ENCODE measurements at places on chromosomes 16 and 17. TPM values are rescaled to one million over a fixed set of nuclear protein-coding genes. Genes with fewer than 3 reads are reported as not detected.

- DNase-seq, result no peak
These were observed 767.6 kb upstream of the EEF2KMT start for GRCh38 chr16:5865236-5865635.

- DNase-seq, result no peak
These were observed 7.1 kb upstream of the RHBDL3 start for GRCh38 chr17:32258383-32259140.

DNA sequence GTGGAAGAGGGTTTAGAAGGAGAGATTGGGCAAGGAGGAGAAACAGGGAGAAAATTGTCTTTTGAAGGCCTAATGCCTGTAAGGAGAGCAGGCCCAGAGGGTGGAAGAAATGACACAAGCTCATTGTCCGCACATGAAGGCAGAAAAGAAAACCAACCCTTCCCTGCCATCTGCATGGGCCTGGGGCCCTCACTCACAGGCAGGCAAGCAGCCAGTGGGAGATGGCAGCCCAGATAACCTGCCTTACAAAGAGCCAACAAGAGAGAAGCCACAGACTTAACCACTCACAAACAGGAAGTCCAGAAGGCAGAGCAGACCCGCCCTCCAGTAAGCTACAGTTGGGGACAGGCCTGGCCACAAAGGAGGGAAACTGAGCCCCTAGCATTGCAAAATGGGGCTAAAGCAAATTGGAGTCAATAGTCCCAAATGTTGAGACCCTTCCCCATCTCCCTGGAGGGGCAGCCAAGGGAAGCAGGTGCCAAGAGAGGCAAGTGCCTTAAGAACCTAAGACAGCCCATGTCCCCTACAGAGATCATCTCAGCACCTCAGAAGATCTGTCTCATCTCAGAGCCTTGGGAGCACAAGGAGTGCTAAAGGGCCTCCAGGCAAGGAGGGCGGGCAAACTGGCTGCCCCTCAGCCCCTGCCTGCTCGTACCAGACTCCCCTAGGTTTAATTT is 7.3 kb upstream of the TSPOAP1 start:
- no peak for DNase-seq

GRCh38 chr17:43914451-43914850 is 7.1 kb upstream of the MPP2 start:
- DNase-seq, result no peak

DNA sequence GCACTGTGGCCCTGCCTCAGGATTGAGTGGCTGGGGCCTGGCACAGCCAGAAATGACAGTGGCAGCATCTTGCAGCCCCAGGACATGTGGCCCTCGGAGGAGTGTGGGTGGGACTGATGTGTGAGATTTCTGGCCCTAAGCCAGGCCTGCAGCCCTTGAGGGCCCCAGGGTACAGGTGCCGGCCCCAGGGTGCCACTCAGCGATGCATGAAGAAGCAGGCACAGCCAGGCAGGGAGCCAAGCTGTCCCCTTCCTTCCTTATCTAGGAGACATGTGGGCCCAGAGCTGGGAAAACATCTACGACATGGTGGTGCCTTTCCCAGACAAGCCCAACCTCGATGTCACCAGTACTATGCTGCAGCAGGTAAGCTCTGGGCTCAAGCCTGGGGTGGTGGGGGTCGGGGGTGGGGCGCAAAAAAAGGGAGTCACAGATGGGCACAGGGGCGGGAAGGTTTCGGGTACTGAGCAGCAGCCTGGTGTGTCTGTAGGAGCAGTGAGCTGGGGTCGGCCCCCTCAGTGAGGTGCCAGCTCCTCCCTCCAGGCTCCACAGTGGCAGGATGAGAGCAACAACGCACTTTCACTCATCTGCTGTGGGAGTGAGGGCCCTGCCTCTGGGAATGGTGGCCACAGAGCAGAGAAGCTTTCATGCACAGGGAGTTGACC is 4.1 kb downstream of the ACE start:
- DNase-seq, result no peak

DNA sequence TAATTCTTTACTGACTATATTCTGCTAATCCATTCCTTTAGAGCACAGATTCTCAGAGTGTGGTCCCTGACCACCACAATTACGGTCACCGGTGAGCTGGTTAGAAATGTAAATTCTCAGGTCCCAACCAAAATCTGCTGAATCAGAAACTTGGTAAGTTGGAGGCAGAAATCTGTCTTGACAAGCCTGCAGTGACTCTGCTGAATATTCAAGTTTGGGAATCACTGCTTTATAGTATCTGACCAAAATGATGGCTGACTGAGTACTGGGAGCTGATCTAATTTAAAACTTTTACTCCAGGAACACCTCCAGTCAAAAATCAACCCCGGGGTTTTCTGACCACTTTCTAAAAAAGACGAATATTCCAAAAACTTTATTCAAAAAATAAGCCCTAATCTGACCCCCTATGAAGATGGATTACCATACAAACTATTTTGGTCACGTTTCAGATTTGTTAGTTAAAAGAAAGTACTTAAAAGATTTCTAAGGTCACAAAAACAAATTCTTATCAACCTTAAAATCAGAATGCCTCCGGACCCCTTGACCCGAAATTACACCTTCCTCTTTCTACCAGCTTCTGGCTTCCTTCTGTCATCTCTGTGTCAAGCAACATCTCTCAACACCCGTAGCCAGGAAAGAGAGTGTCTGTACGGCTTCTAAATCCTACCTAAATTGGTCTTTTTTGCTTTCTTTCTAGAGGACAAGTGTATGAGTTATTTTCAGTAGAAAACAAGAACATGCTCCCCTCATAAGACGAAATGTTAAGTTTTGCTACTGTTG is 38.6 kb downstream of the CREBBP start:
- DNase-seq, result no peak

- peak; percentile 77 for DNase-seq
These were observed at the start of gene MMP2 for GRCh38 chr16:55478827-55479429. Gene MMP2, plus strand, starts transcription at chr16:55479198. Its CDS starts 282 bp downstream, at chr16:55479480.

DNA sequence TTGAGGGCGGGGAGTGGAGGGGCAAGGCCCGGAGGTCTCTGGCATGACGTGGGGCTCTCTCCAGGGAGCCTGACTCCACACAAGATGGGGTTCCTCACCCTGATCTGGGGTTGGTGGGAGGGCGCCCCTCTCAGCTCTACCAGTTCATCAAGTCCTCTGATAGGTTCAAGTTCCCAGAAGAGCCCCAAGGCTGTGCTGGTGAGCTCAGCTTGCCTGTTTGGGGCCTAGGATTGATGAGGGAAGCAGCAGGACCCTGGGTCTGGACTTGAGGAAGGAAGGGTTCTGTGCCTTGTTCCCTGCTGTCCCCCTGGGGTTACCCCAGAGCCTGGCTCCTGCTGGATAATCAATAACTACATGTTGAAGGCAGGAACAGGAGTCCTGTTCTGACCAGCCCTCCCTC is 3.5 kb downstream of the MGAT5B start:
- no peak for DNase-seq

DNA sequence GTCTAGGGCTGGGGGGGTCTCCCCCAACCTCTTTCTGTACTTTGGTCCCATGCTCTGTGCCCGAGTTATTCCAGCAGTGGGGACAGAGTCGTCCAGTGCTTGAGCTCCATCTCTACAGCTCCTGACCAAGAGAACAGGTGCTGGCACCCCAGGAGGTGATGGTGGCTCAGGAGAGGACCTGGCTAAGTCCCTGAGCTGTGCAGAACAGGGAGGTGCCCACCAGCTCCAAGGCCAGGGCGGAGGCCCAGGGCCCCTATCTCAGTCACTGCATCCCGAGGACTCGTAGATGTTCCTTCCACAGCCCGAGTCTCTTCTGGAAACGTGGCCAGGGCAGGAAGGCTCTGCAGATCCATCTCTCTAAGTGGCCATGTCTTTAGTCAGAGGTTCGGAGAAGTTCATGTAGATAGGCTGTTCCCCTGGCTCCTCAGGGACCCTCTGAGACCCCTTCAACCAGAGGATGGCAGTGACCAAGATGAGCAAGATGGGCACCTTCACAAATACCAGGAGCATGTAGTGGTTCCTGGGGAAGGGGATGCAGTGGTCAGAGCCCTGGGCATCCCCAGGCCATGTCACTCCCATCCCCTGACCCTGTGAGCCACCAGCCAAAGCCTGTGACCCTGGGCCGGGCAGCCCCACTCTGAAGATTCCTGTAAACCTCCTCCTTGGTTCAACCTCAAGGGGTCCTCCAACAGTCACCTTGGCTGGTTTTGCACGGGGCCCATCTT is 8.7 kb downstream of the CD300LB start:
- DNase-seq, result no peak

- no peak for DNase-seq
These were observed 103.9 kb upstream of the NETO2 start for GRCh38 chr16:47247690-47248089.

DNA sequence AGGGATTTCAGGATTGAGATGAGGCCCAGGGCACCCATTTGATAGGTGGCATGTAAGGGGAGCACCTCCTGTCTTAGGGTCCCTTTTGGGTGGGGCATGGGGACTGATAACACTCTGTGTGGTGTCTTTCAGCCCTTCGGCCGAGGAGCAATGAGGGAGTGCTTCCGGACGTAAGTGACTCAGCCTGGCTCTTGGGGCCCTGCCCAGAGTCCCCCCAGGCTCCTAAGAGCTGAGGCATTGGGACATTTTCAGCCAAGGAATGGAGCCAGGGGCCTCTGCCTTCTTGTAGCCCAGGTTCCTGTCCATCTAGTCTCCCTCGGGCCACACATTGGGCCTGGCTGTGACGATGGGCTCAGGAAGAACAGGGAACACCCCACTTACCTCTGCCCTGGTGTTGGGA is 44.4 kb downstream of the EEF2K start:
- DNase-seq, result no peak

DNA sequence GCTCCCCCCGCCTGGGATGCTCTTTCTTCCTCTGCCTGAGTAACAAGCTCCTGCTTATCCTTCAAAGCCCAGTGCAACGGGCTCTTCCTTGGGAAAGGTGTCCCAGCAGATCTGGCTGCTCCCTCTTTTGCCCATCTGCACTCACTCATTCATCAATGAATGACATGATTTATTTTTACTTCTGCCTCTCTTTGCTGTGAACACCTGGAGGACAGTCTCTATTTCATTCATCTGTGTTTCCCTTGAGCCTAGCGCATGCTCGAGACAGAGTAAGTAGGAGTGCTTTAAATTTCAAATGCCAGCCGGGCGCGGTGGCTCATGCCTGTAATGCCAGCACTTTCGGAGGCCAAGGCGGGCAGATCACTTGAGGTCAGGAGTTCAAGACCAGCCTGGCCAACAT is 22.0 kb upstream of the GINS2 start:
- no peak for DNase-seq

DNA sequence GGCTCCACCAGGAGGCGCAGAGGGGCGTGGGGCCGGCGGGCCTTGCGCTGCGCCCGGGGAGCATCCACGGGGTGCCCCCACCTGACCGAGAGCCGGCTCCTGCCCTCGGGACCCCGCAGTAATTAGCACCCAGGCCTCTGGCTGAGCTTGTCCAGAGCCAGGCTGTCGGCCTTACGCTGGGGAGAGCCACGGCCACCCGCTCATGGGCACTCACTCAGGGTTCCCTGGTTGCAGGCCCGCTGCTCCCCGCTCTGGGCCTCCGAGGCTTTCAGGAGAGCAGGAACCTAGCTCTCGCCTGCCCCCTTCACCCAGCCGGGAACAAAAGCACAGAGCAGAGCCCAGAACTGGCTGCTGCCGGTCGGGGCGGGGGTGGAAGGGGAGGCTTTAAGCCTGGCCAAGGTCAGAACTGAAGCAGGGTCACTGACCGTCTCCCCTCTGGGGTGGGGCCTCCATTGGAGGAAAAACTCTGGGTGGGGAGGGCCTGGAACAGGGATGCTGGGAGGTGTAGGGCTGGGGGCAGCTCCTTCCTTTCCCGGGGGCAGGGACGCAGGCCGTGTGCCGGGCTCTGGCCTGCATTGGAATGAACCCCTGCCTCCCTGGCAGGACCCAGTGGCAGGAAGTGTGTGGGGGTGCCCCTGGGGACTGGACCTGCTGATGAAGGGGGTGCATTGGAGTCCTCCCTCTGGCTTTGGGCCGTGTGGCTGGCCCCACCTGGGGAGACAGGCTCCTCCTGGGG is 12.3 kb downstream of the GLIS2 start:
- DNase-seq, result peak; percentile 89

DNA sequence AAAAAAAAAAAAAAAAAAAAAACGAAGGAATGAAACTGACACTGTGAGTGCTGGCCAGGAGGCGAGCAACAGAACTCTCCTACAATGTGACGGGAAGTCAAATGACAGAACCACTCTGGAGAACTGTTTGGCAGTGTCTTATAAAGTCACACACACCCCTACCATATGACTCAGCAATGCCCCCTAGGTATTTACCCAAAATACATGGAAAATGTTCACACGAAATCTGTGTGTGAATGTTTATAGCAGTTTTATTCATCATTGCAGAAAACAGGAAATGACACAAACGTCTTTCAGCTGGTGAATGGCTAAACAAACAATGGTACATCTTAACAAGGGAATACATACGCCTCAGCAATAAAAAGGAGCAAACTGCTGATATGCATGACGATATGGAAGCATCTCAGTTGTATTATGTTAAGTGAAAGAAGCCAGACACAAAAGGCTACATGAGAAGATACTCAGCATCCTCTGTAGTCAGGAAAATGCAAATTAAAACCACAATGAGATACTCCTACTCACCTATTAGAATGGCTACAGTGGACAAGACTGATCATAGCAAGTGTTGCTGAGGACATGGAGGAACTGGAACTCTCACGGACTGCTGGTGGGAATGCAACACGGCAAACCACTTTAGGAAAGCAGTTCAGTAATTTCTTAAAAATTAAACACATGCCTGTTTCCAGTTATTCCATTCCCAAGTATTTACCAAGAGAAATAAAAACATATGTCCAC is 74.7 kb downstream of the TBC1D16 start:
- DNase-seq, result no peak

DNA sequence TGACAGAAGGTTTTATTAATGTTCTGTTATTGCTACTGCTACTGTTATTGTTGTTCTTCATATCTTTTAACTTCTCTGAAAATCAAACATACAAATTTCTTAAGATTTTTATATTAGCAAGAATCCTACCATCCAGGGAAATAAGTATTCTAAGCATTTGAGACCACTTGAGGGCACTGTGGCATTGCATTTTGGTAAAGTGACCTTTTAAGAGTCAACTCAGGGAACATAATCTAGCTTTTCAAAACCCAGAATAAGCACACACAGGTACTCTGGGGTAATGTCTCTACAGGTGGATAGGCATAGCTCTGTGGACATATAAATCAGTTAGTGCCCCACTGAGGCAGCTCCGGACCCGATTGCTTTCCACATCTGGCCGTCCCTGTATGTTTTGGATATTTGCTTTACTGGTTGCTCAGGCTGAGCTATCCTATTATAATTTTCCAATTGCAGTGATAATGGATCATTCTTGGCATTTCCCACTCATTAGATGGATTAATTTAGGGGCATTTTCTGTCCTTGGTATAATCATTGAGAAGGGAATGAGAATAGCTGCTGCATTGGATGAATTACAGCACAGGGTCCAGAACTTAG is 1425.1 kb upstream of the CDH8 start:
- DNase-seq, result no peak

GRCh38 chr16:3007957-3008689 is 4.6 kb upstream of the CLDN9 start:
- no peak for DNase-seq

NPB gene
- 0.13 TPM for total RNA-seq

NME2 gene
- 202 TPM for total RNA-seq

GAST gene
- total RNA-seq, result not detected

ZNF385C gene
- 0.24 TPM for total RNA-seq

All from heart right ventricle (tissue), 16 donors.